ENCODE measurements at places on chromosomes 4 and X.

DNA sequence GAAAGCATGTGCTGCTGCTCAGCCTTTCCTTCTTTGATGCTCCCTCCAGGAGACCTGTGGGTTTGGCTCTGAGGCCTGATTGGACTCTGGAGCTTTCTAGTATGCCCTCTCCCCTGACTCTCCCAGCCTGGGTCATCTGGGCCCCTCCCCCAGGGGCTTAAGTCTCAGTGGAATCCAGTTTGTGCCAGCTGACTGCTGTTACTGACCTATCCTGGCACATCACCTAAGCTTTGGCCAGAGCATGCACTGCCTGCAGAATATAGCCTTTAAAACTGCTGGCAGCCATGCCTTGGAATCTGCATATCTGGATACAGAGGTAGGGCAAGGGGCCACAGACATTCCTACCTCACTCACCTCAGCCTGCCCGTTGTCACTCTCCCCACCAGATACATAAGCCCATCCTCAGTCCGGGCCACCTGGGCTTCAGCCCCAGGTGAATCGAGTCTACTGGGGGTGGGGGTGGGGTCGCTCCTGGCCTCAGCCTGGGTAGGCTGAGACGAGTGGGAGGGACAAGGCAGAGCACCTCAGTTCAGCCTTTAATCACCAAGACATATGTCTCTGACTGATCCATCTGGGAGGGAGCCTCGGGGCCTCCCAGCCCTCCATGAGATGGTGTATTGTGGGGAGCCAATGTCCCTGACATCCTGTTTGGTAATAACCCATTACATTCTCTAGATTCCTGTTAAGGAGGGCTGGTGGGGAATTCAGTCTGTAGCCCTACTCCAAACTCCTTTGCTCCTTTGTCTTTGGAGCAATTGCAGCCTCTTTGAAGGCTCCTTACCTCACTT is 61.2 kb downstream of the STARD8 start:
- DNase-seq = no peak

DNA sequence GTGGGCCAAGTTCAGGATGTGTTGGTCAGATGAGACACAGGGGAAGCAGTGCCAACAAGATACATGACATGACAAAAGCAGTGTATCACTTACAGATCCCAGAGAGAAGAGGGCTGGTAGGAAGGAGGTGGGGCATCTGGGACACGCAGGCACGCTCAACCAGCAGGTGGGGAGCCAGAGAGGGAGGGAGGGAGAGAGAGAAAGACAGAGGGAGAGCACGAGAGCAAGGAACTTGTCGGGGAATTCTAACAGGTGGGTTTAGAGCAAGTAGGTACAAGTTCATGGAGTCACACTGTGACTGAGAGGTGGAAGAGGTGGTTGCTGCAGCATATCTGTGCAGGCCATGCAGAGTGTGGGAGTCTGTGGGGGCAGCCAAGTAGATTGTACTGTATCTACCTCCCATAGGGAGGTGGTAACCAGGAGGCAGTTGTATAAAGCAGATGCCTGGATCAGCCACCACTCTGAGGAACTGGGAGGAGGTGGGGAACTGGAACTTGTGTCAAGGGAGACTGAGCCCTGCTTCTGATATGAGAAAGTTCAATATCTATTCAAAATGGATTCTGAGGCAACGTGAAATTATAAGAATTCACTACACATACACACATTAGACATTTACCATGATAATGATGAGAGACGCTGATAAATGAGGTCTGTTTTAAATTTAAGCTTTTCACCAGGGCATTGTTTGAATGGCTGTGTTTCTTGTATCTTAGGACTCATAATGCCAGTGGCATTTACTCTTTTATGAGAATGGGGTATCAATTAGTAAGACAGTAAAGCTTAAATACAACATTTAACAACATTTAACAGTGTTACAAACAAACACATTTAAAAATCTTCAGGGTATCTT is 43.7 kb downstream of the BBS12 start:
- DNase-seq = no peak

DNA sequence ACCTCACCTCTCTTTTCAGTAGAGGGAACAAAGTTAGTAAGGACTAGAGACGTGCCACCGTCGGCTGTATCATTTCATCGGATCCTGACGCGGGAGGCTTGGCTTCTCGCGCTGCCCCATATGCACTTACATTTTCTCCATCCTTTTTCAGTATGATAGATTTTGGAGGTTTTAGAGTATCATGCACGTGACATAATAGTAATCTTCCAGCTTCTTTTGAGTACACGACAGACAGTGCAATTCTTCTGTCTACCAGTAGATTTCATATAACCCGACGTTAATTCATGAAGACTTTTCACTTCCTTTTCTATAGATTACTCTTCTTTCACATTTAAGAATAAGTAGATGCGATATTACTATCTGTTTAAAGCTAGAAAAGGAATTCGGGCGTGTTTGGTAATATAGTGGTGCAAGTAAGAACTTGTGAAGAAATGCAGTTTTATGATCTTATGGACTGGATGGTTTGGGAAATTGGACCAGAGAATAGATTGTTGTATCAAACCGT is 1.0 kb downstream of the CDS1 start:
- no peak for DNase-seq

DNA sequence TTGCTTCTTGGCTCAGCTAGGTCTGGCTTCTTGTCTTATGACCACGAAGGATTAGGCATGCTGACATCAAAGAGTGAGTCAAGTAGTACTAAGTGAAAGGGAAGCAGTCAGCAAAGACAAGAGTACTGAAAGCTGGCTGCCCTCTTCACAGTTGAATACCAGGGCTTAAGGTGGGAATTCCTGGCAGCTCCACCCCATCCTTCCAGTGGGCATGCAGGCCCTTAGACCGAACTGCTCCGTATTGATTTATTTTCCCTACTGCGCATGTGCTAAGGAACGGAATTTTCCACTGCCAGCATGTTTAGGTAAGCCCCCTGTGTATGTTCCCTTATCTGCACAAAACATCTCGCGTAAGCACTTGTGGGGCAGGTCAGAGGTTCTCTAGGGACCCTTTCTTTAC is 2320.1 kb downstream of the ARAP2 start:
- no peak for DNase-seq

DNA sequence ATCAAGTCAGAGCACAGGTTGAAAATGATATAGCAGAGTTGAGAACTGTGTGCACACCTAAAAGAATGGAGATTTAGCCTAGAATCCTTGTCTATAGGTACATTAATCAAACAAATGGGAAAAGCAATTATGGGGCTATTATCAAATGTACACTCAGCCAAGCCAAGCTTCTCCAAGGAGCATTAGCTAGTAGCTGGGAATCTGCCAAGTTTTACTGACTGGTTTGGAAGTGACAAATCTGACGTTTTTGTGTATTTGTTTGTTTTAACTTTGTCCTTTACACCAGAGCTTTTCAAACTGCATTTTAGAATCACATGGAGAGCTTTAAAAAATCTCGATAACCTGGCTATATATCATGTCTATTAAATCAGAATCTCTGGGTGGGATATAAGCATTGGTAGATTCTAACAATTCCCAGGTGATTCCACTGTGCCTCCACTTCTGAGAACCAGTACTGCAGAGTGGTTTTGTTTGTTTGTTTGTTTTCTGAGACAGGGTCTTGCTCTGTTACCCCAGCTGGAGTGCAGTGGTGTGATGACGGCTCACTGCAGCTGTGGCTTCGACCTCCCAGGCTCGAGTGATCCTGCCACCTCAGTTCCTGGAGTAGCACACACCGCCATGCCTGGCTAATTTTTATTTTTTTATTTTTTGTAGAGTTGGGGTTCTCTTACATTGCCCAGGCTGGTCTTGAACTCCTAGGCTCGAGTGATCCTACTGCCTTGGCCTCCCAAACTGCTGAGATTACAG is 279.8 kb downstream of the UNC5C start:
- DNase-seq = no peak

- DNase-seq = no peak
Measured at GRCh38 chrX:149711545-149712236, at the start of gene MAGEA11. MAGEA11 (plus strand) TSS chrX:149712060; CDS start chrX:149713160, 1,100 bp downstream.

DNA sequence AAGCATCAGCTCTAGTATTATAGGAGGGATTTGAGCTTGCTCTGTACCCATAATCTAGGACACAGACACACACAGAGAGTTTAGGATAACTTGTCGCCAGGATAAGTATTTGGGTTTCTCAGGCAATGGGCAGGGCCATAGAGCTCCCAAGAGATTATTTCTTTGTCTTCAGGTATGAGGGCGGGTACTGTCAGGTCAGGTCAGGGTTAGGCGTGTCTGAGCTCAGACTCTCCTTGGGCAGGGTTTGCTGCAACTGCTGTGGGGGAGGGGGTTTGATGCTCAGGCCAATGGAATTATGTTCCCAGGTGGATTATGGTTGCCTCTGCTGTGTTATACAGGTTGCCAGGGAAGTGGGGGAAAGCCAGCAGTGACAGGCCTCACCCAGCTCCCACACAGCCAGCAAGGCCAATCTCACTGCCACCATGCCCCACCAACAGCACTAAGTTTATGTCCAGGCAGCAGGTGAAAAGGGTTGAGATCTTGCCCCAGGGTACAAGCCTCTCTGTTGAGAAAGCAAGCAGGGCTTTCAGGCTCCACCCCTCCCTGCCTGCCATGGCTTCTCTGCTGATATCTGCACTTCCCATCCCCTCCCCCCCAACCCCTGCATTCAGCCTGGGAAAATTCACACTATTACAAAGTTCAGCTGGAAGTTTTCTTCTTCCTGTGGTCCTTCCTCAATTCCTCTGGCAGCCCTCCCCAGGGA is 101.3 kb downstream of the RRAGB start:
- no peak for DNase-seq

GRCh38 chr4:107792711-107793110 is 32.0 kb upstream of the SGMS2 start:
- DNase-seq = no peak

GRCh38 chr4:45841791-45842190 is 282.1 kb downstream of the GABRG1 start:
- no peak for DNase-seq

DNA sequence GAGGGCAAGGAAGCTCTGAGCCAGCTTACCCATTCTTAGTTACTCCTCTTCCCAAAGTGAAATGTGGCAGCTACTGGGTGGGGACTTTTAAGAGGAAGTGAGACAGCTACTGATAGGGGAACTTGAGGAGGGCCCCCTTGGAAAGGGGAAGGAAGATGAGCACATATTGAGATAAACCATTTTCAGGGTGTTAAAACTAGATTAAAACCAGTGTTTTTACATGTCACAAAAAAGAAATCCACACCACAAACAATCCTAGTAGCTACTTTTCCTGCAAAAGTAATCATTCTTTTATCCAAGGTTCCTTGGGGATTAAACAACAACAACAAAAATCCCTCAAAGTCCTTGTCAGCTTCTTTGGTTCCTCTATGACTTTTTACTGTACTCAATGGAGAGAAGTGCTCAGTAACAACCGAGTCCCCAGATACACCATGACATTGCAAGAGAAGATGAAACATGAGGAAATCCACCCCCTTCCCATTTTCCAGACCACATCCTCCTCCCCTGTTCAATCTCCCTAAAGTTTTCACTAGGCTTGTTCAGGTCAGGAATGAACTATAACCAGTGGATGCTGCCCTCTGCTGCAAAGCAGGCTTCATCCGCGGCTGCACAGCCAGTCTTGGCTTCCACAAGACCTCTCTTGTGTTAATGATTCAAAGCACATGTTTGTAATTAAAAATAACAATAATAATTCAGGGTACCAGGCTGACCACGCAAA is 113.5 kb upstream of the TMEM164 start:
- DNase-seq = no peak

GRCh38 chrX:81021478-81021877 is 180.2 kb downstream of the HMGN5 start:
- DNase-seq = no peak

GRCh38 chr4:74364256-74364651 is 691 bp upstream of the EREG start:
- no peak for DNase-seq

- no peak for DNase-seq
Measured at GRCh38 chr4:110122201-110122600, 76.2 kb downstream of the ELOVL6 start.
